ENCODE measurements at places on chromosomes 1 and 21.

GRCh38 chr1:119595606-119596005, 52.5 kb downstream of the ZNF697 start:
- no peak for DNase-seq

- no peak for DNase-seq
Measured at GRCh38 chr1:244945109-244945671, 80.8 kb upstream of the HNRNPU start.

- DNase-seq: peak; percentile 62
Measured at GRCh38 chr1:29282924-29283803, 46.8 kb downstream of the PTPRU start.

DNA sequence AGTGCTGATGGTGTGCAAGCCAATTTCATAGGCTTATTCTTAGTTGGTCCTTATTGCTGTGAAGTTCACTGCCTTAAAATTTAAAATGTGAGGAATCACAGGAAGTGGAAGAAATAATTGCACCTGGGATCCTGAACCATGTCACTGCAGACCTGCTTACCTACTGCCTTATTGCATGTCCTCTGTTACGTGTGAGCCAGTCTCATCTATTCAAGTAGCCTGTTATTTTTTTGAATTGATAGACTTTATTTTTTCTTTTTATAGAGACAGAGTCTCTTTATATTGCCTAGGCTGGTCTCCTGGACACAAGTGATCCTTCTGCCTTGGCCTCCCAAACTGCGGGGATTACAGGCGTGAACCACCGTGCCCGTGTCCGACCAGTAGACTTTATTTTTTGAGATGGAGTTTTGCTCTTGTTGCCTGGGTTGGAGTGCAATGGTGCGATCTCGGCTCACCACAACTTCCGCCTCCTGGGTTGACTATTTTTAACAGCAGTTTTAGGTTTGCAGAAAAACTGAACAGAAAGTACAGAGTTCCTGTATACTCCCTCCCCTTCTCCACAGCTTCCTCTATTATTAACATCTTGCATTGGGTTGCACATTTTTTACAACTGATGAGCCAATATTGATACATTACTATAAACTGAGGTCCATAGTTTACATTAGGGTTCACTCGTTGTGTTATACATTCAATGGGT, 14.0 kb upstream of the DISC1 start:
- peak; percentile 63 for DNase-seq
